Motor neuron (in vitro differentiated cells): ENCODE measurements at places on chromosomes 16 and 17. TPM values are rescaled to one million over a fixed set of nuclear protein-coding genes. Genes with fewer than 3 reads are reported as not detected.

DNA sequence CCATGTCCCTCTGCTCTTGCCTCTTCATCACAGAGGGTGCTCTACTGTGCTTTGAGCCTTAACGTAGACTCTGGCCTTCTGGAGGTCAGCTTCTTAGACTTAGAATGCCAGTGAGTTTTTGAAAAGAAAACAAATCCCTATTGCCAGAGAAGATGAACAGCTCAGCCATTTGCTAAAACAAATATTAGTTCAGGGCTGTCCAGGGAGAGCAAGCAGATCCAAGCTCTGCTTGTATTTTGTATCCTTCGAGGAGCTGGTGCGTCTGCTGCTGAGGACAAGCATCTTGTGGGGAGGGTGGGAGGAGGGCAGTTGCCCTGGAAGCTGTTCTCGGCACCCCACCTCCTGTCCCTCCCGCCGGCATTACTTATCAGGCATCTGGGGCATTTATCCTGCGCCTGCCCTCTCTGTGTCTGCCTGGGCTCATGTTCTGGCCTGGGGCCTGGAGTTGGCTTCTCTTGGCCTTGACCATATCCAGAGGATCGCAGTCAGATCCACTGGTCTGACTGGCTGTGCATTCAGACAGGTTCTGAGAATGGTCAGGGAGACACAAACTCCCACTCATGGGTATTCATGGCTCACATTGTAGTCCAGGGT, 173.1 kb upstream of the NLRP1 start:
- no peak for ATAC-seq

- ATAC-seq = no peak
Observed at GRCh38 chr17:10149573-10150399, 48.6 kb downstream of the GAS7 start.

GRCh38 chr17:73855720-73856333, 211.6 kb upstream of the SDK2 start:
- no peak for ATAC-seq

KRT39 gene
- 0.42 TPM in 1 of 2 replicates, not detected in the other for total RNA-seq
